ENCODE measurements at places on chromosomes 3 and 15.

- no peak for DNase-seq
Observed at GRCh38 chr15:96261575-96262034, 68.9 kb upstream of the NR2F2 start.

DNA sequence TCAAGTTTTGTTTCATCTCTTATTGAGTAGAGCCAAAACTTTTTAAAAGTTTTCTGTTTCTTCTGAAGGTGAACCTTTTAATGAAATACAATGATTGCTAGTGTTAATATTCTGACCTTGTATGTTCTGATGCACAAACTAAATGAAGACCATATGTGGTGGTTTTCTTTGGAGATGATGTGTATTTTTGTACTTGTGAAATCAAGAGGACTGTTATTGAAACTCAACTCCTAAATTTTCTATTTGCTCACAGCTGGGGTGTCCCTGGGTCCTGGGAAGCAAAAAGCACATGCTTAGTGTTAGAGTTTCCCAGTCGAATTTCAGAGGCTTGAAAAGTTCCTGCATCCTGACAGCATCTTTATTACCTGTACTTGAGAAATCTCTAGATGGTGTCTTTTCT lies 1185.8 kb upstream of the ALCAM start:
- DNase-seq: no peak

- DNase-seq: no peak
Observed at GRCh38 chr3:46406443-46406787, 451 bp downstream of the CCR5AS start.

GRCh38 chr15:66066005-66066404 lies 187.5 kb downstream of the MEGF11 start:
- DNase-seq: no peak

DNA sequence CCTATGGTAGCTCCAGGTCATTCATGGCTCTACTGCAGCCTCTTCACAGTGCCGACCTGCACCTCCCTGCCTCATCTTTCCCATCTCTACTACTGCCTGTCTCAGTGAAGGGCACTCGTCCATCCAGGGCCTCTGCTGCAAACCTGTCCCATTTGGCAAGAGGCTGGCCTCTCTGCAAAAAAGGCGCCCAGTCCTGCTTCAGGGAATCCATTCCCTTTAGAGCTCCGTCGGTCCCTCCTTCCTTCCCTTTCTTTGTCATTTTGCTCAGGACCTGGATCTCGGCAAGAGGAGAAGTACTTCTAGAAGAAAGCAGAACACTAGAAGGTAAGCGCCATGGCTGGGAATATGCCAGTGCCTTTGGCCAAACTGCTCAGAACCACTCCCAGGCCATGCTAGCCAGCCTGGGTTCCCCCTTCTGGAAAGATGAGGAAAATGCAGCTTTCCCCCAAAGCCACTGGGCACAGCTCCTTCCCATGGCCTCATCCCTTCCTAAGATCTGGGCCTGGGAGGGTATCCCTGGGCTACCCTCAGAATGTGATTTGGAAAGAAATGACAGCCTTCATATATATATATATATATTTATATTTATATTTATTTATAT lies 6.4 kb upstream of the ISL2 start:
- DNase-seq: no peak

DNA sequence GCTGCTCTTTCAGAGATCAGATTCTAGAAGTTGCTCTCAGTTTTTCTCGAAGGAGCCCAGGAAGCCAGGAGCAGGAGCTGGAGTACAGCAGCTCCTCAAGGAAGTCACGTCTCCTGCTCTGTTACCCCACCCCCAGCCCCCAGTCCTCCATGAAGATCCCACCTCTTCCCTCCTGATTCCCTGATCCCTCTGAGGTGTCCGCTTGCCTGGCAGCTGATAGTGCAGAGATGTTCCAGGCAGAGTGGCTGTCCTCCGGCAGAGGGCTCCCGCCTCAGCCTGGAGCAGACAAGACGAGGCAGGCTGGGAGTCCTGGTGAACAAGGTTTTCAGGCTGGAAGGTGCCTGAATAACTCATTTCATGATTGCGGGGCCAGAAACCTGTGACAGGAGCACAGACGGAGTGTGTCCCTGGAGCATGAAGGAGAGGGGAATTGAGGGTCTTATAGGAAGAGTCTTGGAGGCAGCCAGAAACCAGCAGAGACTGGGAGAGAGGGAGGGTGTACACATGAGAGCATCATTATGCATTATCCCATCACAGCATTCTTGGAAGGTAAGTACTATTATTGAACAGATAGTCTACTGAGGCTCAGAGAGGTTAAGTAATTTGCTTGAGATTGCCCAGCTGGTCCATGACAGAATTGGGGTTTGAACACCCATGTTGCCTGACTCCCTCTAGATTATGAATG lies 1.2 kb downstream of the HRH1 start:
- DNase-seq: no peak

GRCh38 chr3:69420781-69421520 lies 35.1 kb upstream of the FRMD4B start:
- no peak for DNase-seq

DNA sequence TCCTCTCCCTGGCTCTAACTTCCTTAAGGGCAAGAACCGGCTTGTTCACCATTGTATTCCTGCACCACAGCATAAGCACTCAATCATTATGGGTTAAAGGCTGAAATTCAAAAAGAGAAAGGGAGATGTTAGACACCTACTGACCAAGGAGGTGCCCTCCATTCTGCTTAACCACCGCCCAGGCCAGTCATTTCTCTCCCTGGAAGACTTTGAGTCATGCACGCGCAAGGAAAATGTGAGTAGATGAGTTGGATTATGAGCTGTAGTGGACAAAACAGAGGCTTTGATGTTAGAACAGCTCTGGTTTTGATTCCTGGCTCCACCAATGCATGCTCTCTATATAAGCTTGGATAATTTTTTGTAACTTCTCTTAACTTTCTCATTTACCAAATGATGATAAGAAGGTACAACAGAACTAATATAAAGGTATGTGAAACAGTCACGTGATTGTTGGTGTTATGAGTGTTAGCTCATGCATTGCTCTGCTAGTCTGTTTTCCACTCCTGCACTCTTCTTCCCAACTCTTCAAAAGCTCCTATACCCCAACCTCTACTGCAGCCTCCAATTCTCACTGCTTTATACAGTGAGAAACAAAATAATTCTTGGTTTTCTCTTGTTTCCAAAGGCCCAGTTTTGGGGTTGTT lies 148.4 kb upstream of the ATP11B start:
- no peak for DNase-seq

DNA sequence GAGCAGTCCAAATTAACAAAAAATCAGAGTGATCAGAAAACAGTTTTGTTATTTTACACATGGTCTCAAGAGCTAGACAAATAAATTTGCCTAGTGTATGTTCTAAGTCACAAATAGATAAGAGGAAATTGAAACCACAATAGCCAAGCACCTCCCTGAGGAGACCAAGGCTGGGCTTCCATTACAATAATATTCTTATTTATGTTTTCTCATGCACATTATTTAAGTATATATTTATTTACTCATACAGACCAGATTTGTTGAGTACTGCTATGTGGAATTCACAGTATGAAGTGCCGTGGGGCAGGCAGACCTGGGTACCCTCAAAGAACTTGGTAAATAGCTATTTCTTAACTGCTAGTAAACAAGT lies 242.3 kb upstream of the ICE2 start:
- no peak for DNase-seq

DNA sequence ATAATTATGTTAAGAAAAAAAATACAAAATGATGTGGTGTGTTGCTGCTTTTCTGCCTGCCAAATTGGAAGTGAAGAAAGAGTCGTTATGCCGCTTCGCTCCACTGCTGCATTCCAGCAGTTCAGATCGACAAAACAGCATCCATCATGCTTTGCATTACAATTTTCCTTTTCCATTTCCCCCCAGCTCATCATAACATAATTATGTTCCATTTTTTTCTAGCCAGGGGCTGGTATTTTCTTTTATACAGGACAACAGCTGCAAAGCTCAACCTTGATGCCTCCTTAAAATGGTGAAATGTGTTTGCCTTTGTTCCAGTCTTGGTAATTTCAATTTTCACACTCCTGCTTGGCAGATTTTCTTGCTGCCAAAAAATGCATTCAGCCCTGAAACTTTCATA lies 44.9 kb upstream of the KBTBD12 start:
- DNase-seq: no peak

All from KG1 (cell line).